ENCODE measurements at places on chromosomes 12 and 14. TPM values are rescaled to one million over a fixed set of nuclear protein-coding genes. Genes with fewer than 3 reads are reported as not detected.

GRCh38 chr14:89616852-89617341 is 199.9 kb upstream of the FOXN3 start:
- no peak for DNase-seq

GRCh38 chr12:62724285-62724684 is 210.7 kb downstream of the PPM1H start:
- no peak for DNase-seq

- no peak for DNase-seq
These were observed 214.7 kb upstream of the GARIN2 start for GRCh38 chr14:66974397-66975025.

- DNase-seq: no peak
These were observed 214.2 kb downstream of the SUDS3 start for GRCh38 chr12:118590406-118591150.

PTHLH gene
- 0.78 TPM for total RNA-seq

LIN7A gene
- 0.02 TPM for total RNA-seq

All from K562 (cell line).